Dermis blood vessel endothelial cell (primary cell): ENCODE measurements at places on chromosomes 7 and 10. TPM values are rescaled to one million over a fixed set of nuclear protein-coding genes. Genes with fewer than 3 reads are reported as not detected.

ETV1 gene
- 5.6 and 10.4 TPM in 2 replicates for total RNA-seq

SPDYE2B gene
- not detected in 2 replicates for total RNA-seq

PON1 gene
- not detected in 2 replicates for total RNA-seq

ANKRD30A gene
- not detected in 2 replicates for total RNA-seq

LIPF gene
- not detected in 2 replicates for total RNA-seq

GRCh38 chr10:33418301-33418700 lies 83.8 kb upstream of the NRP1 start:
- DNase-seq: no peak

DNA sequence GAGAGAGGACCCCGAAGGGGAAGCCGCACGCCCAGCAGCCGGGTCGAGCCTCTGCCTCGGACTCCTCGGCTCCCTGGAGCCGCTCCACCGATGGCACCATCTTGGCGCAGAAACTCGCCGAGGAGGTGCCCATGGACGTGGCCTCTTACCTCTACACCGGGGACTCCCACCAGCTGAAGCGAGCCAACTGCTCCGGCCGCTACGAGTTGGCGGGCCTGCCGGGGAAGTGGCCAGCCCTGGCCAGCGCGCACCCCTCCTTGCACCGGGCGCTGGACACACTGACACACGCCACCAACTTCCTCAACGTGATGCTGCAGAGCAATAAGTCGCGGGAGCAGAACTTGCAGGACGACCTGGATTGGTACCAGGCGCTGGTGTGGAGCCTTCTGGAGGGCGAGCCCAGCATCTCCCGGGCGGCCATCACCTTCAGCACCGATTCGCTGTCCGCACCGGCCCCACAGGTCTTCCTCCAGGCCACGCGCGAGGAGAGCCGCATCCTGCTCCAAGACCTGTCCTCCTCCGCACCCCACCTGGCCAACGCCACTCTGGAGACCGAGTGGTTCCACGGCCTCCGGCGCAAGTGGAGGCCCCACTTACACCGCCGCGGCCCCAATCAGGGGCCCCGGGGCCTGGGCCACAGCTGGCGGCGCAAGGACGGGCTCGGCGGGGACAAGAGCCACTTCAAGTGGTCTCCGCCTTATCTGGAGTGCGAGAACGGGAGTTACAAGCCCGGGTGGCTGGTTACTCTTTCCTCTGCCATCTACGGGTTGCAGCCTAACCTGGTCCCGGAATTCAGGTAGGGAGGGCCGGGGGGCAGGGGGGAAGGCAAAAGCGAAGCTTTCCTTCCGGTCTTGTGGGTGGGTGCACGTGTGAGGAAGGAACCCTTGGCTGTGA lies 973 bp downstream of the GPR158 start:
- DNase-seq: no peak

GRCh38 chr7:127907110-127908040 lies 123.9 kb downstream of the LRRC4 start:
- DNase-seq: peak; percentile 86

EGFR gene
- 0.56 and 0.85 TPM in 2 replicates for total RNA-seq

GBF1 gene
- 17.5 and 40.3 TPM in 2 replicates for total RNA-seq

ANKRD61 gene
- 0.14 TPM in 1 of 2 replicates, not detected in the other for total RNA-seq
